ENCODE measurements at places on chromosomes 3 and 15.

GRCh38 chr3:134646086-134646485 lies 4.7 kb downstream of the KY start:
- no peak for DNase-seq

DNA sequence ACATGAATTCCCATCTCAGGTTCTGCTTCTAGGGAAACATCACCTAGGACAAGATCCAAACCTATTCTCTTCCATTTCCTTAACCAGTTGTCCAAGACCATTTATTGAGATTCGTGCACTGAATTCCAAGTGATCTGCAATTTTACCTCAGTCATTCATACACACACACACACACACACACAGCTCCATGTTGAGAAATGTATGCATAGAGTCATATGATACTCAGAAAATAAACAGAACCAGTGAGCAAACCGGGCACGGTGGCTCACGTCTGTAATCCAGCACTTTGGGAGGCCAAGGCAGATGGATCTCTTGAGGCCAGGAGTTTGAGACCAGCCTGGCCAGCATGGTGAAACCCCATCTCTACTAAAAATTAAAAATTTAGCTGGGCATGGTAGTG lies 6.1 kb upstream of the KPNA1 start:
- DNase-seq = no peak

DNA sequence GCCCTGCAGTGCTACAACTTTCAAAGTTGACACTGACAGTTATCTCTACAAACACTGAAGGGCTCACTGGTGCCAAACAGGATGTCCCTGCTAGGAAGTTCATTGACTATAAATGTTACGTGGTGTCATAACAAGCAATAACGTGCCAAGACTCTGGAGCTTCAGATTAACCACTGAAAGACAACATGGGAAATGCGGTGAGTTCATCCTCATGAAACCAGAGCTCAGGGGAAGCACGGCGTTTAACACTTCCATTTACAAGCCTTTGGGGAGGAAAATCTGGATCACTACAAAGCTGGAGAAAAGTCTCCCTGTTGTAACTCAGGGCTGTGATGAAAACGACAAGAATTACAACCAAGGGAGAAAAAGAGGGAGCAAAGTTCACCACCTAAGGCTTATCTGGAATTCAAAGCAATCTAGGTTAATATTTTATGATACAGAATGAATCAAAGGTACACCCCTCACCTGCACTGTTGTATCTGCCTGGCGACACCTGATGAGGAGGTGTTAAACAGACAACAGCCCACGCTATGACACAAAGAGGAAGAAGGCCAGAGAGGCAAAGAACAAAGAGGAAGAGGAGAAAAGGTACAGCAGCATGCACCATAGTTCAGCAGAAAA lies 27.0 kb downstream of the SHQ1 start:
- DNase-seq = no peak

- DNase-seq = no peak
Observed at GRCh38 chr3:63878394-63879060, 14.9 kb downstream of the ATXN7 start.

- no peak for DNase-seq
Observed at GRCh38 chr15:59830873-59831272, 141.8 kb upstream of the BNIP2 start.

DNA sequence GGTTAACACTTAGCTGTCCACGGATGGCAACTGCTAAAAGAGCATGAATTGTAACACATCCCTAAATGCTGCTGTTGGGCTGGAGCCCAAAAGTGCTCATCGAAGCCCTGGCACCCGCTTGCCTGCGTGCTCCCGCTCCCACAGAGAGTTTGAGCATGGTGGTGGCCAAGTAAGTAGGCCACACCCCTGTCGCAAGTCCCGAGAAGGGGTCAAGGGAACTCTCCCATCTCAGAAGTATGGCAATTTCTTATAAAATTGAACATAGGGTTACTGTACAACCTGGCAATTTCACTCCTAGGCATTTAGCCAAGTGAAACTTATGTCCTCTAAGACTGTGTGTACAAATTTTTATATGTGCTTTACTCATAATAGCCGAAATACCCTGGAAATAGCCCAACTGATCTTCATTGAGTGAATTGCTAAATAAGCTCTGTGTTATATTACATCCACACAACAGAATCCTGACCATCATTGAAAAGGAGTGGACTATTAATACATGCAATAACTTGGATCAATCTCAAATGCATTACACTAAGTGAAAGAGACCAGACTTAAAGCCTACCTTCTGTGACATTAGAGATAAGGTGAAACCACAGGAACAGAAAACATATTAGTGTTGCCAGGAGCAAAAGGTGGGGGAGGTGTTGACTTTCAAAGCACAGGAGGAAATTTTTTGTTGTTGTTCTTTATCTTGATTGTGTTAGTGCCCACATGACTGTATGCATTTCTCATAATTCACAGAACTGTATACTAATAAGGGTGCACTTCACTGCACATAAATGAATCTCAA lies 1.5 kb upstream of the GCSAM start:
- DNase-seq = no peak

DNA sequence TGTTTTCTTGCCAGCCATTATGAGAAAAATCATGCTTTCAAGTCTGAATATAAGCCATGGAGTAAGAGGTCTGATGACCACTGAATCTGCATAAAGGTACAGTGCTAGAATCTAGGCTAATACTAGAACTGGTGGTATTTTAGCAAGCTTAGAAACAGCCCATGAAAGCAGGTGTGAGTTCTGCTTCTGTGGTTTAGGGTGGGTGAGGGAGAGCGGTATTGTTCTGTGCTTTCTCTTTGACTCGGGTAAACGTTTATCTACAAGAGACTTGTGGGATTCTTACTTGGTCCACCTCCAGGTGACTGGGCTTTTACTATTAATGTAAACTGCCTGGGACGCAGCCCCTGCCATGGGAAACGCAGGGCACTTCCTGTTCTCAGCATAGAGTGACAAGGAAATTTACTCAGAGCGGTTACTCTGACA lies 55.2 kb downstream of the PGPEP1L start:
- no peak for DNase-seq

Data from osteocyte (in vitro differentiated cells).